HepG2 (cell line): ENCODE measurements at places on chromosomes 5 and 9.
A peak's percentile ranks its signal among the peaks of the same experiment; 100 is the strongest.

GRCh38 chr5:176596689-176597416 lies 13.1 kb downstream of the GPRIN1 start:
- DNase-seq, result no peak

- no peak for DNase-seq
These were observed 56.5 kb downstream of the COL5A1 start for GRCh38 chr9:134698111-134698510.

GRCh38 chr9:15182101-15182551 lies 124.9 kb downstream of the TTC39B start:
- DNase-seq, result no peak

- no peak for DNase-seq
These were observed 75.3 kb downstream of the TJP2 start for GRCh38 chr9:69249337-69249736.

DNA sequence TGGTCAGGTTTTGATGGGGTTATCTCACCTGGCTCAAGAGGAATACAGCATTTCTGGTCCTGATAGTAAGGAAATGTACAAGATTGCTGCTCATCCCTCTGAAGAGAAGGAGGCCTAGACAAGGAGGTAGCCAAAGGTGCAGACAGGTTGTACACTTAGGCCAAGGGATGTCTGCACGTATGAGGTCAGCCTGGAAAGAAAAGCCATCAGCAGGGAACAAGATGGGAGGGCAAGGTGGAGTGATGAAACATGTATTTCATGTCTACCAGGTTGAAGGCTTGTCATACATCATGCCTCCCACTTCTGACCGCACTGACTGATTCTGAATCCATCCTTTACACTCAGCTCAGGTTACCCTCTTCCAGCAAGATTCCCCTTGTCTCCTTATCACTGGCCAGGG lies 296.8 kb upstream of the VLDLR start:
- DNase-seq, result no peak

- DNase-seq, result no peak
These were observed 317.5 kb downstream of the SPOCK1 start for GRCh38 chr5:137181667-137182066.

DNA sequence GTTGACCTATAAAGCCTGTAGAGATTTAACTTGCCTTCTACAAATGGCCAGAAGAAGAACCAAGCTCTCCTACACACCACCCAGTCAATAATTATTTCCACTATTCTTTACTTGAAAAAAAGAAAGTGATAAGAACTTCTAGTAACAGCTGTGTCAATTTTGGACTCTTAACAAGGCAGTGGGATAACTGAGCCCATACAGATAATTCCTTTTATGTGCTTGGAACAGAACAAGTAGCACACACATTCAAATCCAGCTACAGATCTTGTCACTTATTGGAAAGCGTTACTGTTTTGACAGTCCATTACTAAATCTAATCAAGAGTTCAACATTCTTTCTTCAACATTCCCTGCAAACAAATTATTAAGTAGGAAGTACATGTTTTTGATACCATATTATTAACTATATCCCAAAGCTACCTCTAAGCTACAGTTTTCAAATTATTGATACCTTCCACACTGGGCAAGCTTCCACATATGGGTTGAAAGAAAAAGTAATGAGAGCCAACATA lies 6.3 kb downstream of the PTGER4 start:
- DNase-seq, result no peak

GRCh38 chr9:5557606-5558587 lies 47.6 kb downstream of the PDCD1LG2 start:
- no peak for DNase-seq

DNA sequence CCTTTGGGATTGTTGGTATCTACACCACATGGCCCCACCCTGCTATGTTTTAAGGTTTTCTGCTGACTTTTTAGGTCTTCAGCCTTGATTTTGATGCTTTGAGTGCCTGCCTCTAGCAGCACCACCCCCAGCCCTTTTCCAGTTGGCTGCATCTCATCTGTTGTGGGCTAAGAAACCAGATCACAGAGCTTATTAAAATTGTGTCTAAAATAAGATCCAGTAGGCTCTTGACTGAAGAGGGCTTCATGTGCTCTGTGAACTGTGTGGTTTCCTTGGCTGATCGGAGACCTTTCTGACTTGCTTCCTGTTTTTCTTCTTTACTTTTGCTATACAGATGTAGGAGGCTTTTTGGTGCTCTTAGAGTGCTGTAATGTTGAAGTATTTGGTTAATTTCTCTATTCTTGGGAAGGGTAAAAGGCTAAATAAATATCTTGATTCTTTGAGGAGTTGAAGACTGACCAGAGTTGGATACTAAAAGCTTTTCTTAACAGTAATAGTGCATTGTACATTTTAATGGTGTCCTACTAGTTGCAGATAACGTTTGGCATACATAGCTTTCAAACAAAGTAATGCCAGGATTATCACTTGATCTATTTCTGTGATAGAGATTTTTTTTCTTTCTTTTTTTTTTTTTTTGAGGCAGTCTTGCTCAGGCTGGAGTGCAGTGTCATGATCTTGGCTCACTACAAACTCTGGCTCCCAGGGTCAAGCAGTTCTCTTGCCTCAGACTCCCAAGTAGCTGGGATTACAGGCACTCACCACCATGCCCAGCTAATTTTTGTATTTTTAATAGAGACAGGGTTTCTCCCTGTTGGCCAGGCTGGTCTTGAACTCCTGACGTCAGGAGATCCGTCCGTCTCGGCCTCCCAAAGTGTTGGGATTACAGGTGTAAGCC lies 4.5 kb downstream of the UBE2D2 start:
- no peak for DNase-seq

DNA sequence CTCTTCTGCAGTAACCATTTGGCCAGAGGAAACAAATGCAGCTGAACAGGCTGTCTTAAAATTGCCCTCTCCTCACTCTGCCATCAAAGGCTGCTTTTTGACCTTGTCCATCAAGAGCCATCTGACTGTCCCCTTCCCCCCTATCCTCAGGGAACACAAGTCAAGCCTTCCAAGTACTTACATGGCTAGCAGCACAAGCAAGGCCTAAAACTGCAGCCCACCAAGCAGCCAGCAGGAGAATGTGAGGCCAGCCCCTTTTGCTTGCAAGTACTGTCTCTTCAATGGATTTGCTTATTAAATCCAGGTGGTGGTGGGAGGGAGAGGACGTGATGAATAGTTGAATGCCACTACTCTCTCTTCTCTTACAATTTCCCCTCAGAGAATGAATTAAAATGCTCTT lies 83.5 kb downstream of the HTR1A start:
- no peak for DNase-seq

DNA sequence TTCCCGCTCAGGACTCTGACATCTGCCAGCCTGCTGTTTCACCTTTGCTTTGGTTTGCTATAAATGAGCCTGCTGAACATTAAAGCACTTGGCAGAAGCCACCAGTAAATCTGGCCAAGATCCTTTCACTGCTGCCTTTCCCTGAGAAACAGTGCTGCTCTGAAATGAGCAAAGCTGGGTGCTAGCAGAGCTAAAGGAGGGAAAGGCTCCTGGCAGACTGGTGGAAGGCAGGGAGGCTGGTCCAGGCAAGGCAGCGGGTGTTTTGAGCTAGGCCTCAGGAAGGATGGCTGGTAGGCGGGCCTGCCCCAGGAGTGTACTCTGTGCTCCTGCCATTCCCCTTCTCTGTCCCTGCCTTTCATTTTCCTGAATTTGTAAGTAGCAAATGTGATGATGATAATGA lies 52.5 kb upstream of the PTGS1 start:
- no peak for DNase-seq

GRCh38 chr9:116844621-116845020 lies 157.5 kb downstream of the TRIM32 start:
- no peak for DNase-seq

GRCh38 chr5:11234501-11234911 lies 473.5 kb upstream of the DAP start:
- DNase-seq, result no peak

GRCh38 chr5:109936996-109937395 lies 247.3 kb downstream of the MAN2A1 start:
- DNase-seq, result no peak

- DNase-seq, result no peak
These were observed 91.8 kb downstream of the PDE8B start for GRCh38 chr5:77302247-77302646.

- DNase-seq, result no peak
These were observed 55.1 kb upstream of the SH3PXD2B start for GRCh38 chr5:172509405-172509781.

- DNase-seq, result no peak
These were observed 79.4 kb upstream of the DIRAS2 start for GRCh38 chr9:90722071-90722470.

DNA sequence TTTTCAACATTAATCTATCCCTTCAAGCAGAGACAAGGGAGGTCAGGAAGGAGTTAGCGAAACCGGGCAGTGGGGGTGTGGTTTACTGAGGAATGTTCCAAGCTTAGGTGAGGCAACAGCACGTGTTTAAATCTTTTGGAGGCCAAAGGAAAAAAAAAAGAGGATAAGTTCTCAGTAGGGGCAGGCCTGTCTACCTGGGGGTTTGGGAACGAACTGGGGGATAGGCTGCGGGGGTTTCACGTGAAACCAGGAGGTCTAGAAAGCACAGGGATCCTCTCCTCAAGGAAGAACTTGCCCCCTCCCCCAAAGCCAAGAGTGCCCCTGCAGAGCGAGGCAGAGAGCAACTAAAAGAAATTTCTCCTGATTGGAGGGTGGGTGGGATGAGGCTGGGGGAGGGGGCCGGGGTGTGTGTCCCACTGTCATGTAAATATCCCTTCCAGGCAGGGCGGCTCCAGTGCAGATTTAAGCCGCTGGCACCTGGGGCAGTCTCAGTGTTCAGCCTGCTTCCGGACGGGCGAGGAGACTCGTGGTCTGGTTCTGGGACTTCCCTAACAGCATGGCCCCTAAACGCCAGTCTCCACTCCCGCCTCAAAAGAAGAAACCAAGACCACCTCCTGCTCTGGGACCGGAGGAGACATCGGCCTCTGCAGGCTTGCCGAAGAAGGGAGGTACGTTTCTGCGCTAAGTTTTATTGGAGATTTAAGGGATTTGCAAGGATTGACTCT lies 5.5 kb upstream of the SET start:
- no peak for DNase-seq

- peak; percentile 1 for DNase-seq
These were observed 127.6 kb upstream of the CYLC2 start for GRCh38 chr9:102867488-102867887.

DNA sequence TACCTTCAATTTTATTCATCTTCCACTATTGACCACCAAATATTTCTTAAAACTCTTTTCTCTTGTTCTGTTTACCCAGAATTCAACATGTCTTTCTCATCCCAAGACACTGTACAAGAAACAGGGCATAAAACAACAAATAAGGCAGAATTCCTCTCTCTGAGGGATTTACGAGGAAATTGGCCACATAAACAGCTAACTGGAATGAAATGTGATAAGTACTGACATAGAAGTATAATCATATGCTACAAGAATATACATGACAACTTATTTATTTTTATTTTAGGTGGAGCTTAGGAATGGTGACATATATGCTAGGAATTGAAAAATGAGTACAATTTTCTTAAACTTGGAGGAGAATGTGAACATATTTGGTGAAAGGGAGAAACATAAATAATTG lies 48.8 kb upstream of the FBN2 start:
- DNase-seq, result no peak

- DNase-seq, result no peak
These were observed 139.6 kb upstream of the PHYKPL start for GRCh38 chr5:178372142-178372571.

- DNase-seq, result peak; percentile 37
These were observed 352.4 kb upstream of the ACTBL2 start for GRCh38 chr5:57834829-57835608.

DNA sequence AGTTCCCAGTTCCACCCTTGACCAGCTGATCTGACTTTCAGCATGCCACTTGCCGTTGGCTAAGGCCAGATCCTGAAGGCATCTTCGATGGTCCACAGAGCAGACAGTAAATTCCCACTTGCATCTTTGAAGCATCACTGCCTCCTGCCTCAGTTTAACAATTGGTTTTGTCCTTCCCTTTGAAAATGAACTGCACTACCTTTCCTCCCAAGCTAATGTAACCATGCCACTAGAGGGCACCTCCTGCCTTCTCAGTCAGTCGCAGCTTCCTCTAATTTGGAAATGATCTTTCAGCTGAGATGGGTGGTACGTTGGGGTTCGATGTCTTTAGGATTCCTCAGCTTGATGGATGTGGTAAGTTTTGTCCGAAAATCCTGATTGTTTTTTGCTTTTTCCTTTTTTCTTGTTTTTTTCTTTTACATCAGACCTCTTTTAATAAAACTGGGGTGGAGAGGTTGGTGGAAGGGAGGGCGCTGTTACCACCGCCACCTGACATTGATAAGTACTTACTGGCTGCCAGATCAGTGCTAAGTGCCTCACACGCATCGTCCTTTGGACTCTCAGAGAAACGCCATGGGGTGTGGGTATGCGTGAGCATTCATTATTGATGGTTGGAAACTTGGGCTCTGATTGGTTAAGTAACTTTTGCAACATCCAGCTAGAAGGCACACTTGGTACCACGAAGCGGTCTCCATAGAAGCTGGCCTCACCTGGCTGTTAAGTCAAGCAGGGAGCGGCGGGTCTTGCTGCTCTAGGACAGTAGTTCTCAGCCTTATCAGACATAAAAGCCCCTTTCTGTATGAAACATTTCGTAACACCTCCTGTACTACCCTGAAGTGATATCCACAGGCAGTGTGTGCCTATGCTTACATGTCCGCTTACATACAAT lies 16.9 kb downstream of the PTTG1 start:
- peak; percentile 62 for DNase-seq

- DNase-seq, result no peak
These were observed 118.6 kb downstream of the SPEF2 start for GRCh38 chr5:35736280-35736679.

- no peak for DNase-seq
These were observed 151.3 kb downstream of the CHSY3 start for GRCh38 chr5:130055572-130055971.

DNA sequence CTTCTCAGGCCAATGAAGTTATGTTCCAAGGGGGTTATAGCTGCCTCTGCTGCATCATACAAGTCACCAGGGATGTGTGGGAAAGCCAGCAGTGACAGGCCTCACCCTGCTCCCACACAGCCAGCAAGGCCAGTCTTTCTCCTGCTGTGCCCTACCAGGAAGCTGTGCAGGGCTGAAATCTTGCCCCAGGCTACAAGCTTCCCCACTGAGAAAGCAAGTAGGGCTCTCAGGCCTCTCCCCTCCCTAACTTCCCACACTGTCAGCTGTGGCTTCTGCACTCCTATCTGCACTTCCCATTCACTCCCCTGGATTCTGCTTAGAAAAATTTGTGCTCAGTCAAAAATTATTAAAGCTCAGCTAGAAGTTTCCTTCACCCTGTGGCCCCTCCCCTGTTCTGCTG lies 611.2 kb upstream of the ZNF608 start:
- DNase-seq, result no peak

DNA sequence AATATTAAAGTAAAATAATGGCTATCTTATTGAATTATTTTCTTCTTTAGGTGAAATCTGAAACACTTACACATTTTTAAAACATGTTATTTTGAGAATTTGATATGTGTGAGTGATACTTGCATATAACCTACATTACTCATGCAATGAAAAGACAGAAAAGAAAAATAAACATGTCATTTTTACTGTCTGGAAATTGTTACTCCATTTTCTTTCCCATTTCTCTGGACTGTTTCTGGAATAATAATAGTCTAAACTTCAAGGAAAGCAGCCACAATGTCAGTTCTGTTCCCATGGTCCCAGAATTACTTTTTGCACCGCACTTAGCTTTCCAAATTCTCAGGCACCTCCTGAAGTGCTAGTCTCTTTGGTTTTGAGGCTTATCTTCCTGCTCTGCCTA lies 145.5 kb downstream of the PRR16 start:
- DNase-seq, result no peak
